ENCODE measurements at places on chromosomes 16 and 17.
A peak's percentile ranks its signal among the peaks of the same experiment; 100 is the strongest.

DNA sequence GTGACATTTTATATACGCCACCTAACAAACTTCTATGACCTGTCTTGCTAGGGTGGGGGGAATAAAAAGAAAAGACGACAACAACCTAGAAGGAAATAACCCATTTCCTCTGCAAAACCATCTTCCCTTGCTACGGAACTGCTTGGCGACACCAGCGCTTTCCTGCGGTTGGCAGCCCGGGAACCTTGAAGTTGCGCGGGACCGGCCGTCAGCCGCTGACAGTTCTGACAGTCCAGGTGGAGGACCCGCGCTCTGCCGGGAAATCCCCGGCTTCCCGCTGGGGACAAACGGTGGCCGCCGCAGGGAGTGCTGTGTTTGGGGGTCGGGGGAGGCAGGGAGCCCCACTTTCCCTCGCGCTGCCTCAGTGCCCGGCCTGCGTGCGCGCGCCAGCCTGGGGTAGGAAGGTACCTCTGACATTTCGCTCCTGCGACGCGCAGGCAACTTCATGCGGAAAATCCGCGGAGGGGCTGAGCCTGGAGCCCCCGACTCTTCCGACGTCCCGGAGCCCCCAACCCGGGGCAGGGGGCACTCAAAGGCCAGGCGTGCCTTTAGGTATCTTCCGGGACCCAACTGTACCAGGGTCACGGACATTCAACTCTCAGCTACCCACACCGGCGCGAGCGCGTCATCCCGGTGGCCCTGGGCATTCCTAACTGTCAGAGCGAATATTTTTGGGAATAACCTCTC lies 516 bp downstream of the SLC16A6 start:
- peak; percentile 35 for DNase-seq

DNA sequence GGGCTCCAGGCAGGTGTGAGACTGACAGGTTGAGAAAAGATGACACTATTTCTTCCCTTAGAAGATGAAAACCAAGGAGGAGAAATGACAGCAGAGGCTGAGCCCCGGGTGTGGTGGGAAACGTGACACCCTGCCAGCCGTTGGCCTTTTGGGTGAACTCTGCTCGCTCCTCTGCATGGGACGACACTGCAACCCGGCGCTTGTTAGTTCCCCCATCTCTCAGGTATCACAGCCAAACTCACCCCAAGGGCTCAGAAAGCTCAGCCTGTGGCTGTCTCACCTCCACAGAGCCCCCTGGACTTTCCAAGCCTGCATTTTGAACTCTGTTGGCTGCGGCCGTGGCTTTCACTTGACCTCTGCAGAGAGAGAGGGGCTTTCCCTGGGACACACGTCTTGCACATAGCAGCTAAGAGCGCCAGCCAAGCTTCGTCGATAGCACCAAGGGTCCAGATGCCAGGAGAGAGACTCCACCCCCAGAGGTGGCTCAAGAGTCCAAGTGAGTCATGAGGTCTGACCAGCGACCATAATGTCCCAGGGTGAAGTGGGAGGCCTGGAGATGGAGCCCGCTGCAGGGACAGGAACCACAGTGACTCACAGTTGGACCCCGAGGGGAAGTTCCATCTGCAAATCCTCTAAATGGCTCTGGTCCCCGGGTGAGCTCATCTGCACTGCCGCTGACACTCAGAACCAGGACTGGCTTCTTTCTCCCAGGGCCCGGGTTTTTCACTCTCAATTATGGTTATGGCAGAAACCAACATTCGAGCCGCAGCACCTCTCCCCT lies 301.9 kb downstream of the SOX9 start:
- DNase-seq: no peak

- no peak for DNase-seq
Measured at GRCh38 chr17:49580981-49581647, 5.4 kb downstream of the NXPH3 start.

DNA sequence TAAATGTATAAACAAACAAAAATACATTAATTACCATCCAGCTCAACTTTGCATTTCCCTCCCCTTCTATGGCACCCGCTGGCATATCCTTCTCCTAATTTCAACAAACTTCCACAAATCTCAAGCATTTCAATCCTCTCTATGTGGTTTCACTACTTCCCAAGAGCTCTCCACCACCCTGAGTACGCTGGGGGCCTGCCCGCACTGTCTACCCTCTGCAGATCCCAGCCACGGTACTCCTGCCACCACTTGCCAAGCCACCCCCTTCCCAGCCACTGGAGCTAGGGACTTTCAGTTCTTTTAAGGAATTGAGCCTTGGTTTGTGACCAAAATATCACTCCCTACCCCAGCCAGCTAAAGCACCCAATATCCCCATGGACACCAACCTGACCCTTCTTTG lies 1.9 kb downstream of the TK2 start:
- no peak for DNase-seq

DNA sequence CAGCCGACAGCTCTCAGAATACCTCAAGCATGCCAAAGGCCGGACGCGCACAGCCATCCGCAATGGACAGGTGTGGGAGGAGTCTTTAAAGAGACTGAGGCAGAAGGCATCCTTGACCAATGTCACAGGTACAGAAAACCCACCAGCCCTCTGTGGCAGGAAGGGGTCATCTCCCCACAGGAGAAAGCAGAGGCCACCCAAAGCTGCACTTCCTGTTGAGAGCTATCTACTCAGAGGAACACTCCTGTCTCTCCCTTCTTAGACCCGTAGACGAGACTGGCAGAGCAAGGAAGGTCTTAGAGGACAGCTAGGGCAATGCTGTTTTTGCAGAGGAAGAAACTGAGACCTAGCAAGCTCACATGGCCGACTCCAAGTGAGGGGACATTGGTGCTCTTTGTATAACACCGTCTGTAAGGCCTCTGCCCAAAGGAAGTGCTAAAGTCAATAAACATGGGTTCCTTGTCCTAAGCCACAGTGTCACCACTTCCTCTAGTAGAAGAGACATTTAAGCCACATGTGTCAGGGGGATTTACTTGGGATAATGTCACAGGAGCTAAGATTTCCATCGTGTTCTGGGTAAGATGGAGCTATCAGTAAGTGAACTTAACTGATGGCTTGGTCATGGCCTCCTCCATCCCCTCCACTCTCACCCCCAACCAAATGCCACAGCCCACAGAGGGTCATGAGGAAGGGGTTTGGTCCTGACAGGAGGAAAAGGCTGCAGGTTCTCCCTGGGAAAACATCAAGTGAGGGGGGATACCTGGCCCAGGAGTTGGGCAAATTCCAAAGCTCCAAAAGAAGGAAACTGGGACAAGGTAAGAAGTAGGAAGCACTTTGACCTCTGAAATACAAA lies 9.4 kb downstream of the LPO start:
- DNase-seq: no peak

DNA sequence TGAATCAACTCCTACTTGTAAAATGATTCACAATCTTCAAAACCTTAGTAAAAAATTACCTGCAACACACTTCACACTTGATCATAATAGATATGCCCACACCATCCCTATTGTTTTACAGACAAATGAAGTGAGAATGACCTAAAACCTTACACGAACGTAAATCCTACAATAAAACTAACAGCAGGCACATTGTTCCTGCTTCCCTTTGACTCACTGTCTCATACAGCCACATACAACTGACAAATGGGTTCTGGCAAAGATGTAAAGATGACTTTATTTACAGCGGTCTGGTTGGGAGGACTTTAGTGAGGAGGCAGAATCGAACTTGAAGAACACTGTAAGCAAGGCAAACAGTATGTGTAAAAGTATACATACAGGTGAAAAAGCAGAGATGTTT lies 188.7 kb downstream of the MYO1D start:
- no peak for DNase-seq
